CD14-positive monocyte (primary cell): ENCODE measurements at places on chromosomes 4 and X. TPM values are rescaled to one million over a fixed set of nuclear protein-coding genes. Genes with fewer than 3 reads are reported as not detected.

GRCh38 chrX:150225266-150225665 lies 137.9 kb upstream of the MAMLD1 start:
- DNase-seq = no peak

Gene ITIH6
- polyA plus RNA-seq = not detected in 2 replicates

- no peak for DNase-seq
Measured at GRCh38 chrX:103215425-103215991, 600 bp downstream of the BEX4 start.

- no peak for DNase-seq
Measured at GRCh38 chr4:64799751-64800150, 390.5 kb upstream of the TECRL start.

GRCh38 chrX:38804432-38804681 lies 3.1 kb downstream of the MID1IP1 start:
- DNase-seq = no peak
